ENCODE measurements at places on chromosomes 1 and 21. TPM values are rescaled to one million over a fixed set of nuclear protein-coding genes. Genes with fewer than 3 reads are reported as not detected.
A peak's percentile ranks its signal among the peaks of the same experiment; 100 is the strongest.

GRCh38 chr1:18636596-18637508 is 6.2 kb downstream of the PAX7 start:
- DNase-seq = no peak

GRCh38 chr1:237042526-237042891 is 525 bp downstream of the RYR2 start:
- DNase-seq = no peak

DNA sequence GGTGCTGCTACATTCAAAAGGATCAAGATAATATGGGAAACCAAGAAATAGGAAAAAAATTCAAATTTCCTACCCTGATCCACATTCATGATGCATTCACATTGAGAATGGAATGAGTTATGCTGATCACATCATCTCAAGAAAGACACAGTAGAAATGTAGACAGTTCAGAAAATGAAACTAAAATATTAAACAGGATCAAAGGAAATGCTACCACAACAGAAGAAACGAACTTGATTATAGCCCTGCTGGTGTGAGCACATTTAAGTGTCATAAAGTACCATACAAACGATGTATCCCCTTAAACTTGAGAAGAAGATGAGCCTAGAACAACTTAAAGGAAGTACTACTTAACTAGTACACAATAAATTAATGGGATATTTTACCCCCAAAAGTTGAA is 21.3 kb downstream of the SYDE2 start:
- no peak for DNase-seq

- DNase-seq = no peak
Measured at GRCh38 chr1:190429141-190429540, 48.5 kb downstream of the BRINP3 start.

- DNase-seq = no peak
Measured at GRCh38 chr1:15099441-15100120, 54.0 kb upstream of the TMEM51 start.

DNA sequence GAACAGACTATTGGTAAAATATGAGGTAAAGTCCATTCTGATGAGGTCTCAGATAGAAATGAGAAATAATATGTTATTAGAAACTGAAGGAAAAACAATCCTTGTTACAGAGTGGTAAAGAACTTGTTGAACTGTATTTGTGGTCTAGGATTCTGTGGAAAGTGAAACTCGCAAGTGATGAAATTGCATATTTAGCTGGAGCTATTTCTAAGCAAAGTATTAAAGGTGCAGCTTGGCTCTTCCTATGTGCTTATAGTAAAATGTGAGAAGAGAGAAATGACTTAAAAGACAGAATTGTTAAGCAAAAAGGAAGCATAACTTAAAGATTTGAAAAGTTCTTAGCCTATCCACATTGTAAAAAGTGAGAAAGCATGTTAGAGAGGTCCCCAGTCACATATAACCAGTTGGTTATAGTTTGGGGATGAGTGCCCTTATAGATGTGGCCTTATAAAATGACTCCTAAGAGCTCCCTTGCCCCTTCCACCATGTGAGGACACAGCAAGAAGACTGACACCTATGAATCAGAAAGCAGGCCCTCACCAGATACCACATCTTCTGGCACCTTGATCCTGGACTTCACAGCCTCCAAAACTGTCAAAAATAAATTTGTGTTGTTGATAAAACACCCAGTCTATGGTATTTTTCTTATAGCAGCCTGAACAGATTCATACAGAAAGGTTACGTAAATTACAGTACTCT is 24.8 kb downstream of the PHTF1 start:
- no peak for DNase-seq

DNA sequence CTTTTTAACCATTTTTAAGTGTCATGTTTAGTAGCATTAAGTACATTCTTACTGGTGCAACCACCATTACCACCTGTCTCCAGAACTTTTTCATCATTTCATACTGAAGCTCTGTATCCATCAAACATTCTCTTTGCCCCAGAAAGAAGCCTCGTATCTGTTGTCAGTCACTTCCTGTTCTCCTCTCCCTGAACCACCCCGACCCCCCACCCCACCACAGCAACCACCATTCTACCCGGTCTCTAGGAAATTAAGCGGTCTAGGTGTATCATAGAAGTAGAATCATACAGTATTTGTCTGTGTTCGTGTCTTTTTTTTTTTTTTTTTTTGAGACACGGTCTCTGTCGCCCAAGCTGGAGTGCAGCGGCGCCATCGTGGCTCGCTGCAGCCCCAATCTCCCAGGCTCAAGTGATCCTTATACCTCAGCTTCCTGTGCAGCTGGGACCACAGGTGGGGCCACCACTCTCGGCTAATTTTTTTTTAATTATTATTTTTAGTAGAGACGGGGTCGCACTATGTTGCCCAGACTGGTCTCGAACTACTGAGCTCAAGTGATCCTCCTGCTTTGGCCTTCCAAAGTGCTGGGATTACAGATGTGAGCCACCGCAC is 23.7 kb upstream of the EPHA8 start:
- no peak for DNase-seq

- DNase-seq = no peak
Measured at GRCh38 chr1:175576865-175577264, 166.5 kb downstream of the TNR start.

DNA sequence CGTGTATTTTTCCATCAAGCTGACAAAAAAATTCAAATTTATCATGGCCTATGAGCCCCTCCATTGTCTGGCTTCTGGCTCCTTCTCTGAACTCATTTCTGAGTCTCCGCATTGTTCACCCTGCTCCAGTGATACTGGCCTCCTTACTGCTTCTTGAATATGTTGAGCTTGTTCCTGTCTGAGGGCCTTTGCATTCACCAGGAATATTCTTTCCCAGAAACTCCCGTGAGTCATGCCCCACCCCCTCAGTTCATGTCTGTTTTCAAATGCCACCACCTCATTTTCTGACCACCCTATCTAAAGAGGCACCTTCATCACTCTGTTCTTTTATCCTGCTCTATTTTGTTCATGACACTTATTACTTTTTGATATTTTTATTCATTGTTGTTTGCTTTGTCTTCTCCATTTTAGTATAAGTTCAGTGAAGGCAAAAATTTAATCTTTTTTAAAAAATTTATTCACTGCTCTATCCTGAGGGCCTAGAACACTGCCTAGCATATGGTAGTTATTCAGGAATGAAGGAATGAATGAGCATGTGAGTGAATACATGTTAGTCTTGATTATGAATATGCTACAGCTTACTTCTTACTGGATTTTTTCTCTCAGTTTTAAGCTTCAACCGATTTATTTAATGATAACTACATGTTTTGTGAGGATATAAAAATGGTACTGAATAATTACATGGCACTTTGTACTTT is 140.4 kb upstream of the C1orf105 start:
- no peak for DNase-seq

GRCh38 chr1:154865442-154866256 is 4.4 kb downstream of the KCNN3 start:
- DNase-seq = no peak

DNA sequence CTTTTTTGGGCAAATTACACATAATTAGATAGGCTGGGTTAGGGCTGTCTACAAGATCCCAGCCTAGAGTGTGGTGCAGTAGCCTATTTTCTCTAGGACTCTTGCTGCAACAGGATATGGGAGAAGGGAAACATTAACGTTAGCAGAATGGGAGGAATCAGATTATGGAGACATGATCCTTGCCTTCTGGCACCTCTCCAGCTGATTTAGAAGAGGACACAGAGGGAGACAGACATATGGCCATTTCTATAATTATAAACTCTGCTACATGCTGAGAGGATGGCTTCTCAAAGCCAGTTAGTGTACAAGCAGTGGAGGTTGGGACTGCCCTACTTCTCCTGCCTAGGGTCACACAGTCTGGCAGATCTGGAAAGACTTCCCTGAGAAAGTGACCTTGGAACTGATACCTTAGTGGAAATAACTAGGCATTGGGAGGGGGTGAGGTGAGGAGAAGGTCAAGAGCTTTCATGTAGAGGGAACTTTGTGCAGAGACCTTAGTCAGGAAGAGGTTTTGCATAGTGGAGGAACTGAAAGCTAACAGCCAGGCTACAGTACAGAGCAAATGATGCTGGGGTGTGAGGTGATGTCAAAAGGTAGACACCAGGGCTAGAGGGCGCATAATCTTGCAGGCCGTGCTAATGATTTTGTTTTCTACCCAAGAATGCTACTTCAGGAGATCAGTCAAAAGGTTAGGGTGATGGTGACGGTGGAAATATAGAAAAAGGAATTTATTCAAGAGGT is 1.2 kb upstream of the CD1D start:
- no peak for DNase-seq

DNA sequence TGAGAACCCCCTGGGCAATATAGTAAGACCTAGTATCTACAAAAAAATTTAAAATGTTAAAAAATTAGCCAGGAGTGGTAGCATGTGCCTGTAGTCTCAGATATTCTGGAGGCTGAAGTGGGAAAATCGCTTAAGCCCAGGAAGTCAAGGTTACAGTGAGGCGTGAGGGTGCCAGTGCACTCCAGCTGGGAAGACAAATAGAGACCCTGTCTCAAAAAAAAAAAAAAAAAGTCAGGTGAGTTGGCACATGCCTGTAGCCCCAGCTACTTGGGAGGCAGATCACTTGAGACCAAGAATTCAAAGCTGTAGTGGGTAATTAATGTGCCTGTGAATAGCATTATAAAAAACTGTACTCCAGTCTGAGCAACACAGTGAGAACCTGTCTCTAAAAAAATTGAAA is 4.6 kb downstream of the BECN2 start:
- DNase-seq = no peak

GRCh38 chr1:63987628-63988024 is 213.8 kb downstream of the ROR1 start:
- DNase-seq = no peak

GRCh38 chr1:218324226-218324580 is 20.9 kb upstream of the TGFB2 start:
- no peak for DNase-seq

GRCh38 chr1:59595774-59596173 is 219.0 kb upstream of the HOOK1 start:
- peak; percentile 61 for DNase-seq

GRCh38 chr21:43861706-43862105 is 3.3 kb upstream of the AGPAT3 start:
- no peak for DNase-seq

GRCh38 chr1:15950302-15950701 is 25.6 kb downstream of the ZBTB17 start:
- no peak for DNase-seq

DNA sequence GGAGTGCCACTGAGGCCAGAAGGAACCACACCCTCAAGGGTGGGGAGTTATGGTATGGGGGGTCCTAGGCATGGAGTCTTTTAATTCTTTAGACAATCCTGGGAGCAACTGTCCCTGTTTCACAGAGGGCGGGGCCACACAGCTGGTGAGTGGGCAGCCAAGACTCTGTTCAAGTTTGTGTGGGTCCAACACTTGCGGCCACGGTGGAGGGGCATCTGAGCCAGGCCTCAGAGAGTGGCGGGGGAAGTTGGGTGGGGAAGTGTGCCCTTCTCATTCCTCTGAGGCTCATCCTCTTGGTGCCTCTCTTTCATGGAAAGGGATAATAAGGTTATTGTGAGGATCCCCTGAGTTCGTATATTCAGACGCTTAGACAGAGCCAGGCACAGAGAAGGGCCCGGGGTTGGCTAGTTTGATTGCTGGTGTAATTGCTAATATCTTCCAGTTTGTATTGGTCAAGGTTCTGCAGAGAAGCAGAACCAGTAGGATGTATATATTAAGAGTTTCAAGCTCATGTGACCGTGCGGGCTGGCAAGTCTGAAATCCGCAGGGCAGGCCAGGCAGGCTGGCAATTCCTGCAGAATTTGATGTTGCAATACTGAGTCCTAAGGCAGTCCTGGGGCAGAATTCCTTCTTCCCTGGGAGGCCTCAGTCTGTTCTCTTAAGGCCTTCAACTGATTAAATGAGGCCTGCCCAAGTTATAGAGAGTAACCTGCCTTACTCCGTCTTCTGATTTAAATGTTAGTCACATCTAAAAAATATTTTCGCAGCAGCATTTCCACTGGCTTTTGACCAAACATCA is 15.9 kb downstream of the PCSK9 start:
- DNase-seq = peak; percentile 16

DNA sequence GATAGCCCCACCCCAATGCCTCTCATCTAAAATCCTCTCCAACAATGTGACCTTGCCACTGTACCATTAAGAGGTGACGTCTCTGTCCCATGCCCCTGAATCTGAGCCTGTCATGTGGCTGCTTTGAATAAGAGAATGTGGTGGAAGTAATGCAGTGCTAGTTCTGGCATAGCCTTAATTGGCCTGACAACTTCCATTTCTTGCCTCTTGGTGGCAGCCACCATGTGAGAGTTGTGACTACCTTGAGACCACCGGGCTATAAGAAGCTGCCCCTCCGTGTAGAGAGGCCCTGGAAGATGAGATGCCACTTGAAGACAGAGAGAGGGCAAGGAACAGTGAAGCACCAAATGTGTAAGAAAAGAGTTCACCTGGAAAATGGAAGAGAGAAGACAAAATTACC is 95.4 kb downstream of the POFUT2 start:
- no peak for DNase-seq

DNA sequence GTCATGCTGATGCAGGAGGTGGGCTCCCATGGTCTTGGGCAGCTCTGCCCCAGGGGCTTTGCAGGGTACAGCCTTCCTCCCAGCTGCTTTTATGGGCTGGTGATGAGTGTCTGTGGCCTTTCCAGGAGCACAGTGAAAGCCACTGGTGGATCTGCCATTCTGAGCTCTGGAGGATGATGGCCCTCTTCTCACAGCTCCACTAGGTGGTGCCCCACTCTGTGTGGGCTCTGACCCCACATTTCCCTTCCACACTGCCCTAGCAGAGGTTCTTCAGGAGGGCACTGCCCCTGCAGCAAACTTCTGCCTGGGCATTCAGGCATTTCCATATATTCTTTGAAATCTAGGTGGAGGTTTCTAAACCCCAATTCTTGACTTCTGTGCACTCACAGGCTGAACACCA is 1188.6 kb downstream of the MRPL39 start:
- no peak for DNase-seq

DNA sequence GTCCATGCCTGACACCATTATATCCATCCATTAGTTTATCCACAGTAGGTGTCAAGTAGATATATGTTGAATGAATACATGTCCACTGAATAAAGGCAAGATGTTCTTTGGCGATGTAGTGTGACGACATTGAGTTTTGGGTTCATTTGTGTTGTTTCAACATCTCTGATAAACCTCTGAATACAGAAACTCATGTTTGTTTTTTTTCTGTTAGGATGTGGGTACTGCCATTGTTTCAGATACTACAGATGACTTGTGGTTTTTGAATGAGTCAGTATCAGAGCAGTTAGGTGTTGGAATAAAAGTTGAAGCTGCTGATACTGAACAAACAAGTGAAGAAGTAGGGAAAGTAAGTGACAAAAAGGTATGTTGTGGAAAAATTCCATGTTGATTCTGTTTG is 28.1 kb downstream of the MDM4 start:
- DNase-seq = peak; percentile 67

MANEAL gene
- 0.65 TPM for total RNA-seq

RSPH1 gene
- not detected for total RNA-seq

TMPRSS15 gene
- total RNA-seq = not detected

GJA8 gene
- total RNA-seq = not detected

CHI3L1 gene
- total RNA-seq = 3.0 TPM

FALEC gene
- not detected for total RNA-seq

PDE9A gene
- total RNA-seq = not detected

POLR3GL gene
- 28.4 TPM for total RNA-seq

GBP3 gene
- total RNA-seq = 28.6 TPM

PRR9 gene
- not detected for total RNA-seq

RNU1-4 gene
- under 0.01 TPM for total RNA-seq
